ENCODE measurements at places on chromosomes 5 and 9.

- no peak for DNase-seq
Observed at GRCh38 chr5:97134634-97135033, 7.8 kb downstream of the LIX1 start.

DNA sequence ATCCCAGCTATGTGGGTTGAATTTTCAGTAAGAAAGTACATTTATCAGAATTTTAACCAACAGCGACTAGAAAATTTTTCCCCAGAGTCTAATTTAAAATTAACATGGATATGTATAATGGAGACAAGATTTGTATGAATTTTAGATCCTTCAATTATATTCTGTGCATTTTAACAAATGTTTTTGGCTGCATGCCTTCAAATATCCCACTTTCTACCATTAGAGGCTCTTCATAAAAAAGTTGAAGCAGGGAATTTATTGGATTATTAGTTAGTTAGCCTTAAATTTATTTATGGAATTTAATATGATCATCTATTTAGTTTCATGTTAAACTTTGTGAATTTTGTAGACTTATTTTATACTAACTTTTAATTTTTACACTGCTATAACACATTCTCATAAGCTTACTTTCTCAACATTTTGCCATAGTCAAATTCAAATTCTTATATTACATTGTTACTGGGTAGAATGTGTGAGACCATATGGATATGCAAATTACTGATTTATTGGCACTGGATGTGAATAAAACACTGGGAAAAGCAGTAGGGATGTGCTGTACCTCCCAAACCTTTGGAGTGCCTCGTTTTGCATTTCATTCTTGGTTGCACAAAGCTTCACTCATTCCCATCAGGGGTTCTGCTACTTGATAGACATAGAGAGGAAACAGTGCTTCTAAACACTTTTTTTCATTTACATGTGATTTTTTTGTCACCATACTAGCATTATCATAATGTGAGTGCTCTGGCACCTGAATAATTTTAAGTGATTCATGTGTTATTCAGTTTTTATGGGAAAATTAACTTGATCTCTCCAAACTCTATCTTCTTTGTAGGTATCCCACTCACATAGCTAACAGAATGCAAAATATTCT lies 491.8 kb upstream of the COX7C start:
- no peak for DNase-seq

- DNase-seq = no peak
Observed at GRCh38 chr5:123273984-123274383, 149.2 kb downstream of the CEP120 start.

DNA sequence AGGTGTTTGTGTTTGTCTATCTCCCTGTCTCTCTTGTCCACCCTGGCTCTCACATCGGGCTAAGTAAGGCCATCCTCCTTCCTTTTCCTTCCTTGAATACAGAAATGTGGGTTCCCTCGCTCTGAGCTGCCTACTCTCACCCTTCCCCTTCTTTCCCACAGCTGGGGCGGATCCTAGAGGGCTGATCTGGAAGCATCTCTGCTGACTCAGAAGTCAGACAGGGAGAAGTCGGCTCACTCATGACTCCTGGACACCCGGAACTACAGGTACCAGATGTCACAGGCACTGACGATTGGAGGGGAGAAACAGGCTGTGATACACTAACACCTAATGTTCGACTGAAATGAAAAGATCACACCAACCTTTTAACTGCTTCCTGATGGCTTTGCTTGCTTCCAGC lies 41.3 kb downstream of the PTPN3 start:
- no peak for DNase-seq

DNA sequence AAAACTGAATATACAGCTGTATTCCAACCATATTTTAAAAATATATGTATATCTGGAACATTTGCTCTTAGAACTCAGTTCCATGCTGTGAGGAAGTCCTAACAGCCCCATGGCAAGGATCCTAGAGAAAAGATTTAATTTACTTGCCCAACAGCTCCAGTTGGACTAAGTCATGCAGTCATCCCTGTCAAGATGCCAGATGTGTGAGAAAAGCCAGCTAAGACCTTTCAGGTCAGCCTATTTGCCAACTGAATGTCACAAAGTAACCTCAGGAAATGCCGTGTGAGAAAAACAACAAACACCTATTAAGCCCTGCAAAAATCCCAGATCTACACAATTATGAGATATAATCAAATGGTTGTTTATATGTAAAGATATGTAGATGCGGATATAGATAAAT lies 416.3 kb downstream of the NR2F1-AS1 start:
- DNase-seq = peak; percentile 53
